ENCODE measurements at places on chromosomes 1 and 21.
A peak's percentile ranks its signal among the peaks of the same experiment; 100 is the strongest.

- no peak for DNase-seq
These were observed 24.1 kb upstream of the LBR start for GRCh38 chr1:225451840-225452515.

DNA sequence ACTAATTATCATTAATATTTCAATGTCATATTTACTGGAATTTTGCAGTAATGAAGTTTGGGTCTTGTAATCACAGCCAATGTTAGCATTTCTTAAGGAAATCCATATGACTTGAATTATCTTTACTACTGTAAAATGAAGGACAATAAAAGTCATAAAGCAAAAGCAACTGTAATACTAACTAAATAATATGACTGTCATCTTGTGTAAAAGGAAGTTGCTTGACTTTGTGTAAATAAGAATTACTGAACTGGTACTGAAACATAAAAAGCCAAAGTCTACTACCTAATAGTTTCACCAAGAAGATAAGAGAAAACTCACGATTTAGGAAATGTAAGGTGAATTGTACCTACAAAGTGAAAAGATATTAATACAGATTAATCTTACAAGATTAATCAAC, 57.5 kb downstream of the ATP6V1G3 start:
- DNase-seq = no peak

DNA sequence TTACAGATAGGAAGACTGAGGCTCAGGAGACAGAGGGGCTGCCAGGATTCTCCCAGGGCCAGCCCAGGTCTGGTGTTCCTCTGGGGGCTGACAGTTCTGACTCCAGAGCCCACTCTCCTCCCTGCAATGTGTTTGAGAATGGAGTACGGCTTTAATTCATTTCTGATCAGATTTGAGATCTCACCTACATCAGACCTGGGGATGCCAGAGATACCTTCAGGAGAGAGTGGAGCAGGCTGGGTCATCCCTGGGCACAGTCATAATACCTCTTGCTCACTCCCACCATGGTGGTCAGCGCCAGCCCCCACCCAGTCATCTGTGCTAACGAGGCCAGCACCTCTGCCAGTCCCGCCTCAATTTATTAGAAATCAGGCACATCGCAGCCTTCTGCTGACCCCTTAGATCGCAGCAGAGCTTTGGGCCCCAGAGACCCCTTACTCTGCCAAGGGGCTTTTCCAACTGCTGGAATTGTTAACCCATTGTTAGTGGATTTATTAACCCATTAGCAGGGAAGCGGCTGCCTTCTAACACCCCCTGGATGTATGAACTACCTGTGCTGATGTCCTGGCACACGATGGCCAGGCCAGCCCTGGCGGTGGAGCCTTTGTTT, 352.1 kb downstream of the MATN1 start:
- no peak for DNase-seq

DNA sequence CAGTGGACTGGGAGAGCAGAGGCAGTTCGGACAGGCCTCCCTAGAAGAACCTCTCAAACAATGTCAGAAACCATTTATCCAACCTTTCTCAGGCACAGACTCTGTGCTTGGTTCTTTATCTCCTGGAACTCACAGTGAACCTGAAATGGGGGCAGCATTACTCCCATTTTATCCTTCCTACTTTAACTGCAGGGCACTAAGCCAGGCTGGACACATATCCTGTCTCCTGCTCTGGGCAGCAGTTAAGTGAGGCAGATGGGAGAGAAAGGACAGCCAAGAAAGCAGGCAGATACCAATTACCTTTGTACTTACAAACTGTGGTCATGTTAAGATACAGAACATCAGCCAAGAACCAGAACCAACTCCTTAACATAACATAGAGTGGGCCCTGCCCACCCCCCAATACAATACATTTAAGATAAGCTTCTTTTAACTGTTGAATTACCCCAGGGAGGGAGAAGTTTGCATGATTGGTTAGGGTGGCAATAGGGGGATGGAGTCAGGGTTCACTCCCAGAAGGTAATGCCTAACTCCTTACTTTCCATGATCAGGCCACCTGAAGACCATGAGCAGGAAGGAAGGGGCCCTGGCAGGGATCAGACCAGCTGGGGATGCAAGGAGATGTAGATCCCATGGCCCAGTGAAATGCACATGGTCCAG, 10.9 kb downstream of the KDF1 start:
- DNase-seq = no peak

- DNase-seq = no peak
These were observed 75.1 kb upstream of the NEGR1 start for GRCh38 chr1:72357411-72357810.

DNA sequence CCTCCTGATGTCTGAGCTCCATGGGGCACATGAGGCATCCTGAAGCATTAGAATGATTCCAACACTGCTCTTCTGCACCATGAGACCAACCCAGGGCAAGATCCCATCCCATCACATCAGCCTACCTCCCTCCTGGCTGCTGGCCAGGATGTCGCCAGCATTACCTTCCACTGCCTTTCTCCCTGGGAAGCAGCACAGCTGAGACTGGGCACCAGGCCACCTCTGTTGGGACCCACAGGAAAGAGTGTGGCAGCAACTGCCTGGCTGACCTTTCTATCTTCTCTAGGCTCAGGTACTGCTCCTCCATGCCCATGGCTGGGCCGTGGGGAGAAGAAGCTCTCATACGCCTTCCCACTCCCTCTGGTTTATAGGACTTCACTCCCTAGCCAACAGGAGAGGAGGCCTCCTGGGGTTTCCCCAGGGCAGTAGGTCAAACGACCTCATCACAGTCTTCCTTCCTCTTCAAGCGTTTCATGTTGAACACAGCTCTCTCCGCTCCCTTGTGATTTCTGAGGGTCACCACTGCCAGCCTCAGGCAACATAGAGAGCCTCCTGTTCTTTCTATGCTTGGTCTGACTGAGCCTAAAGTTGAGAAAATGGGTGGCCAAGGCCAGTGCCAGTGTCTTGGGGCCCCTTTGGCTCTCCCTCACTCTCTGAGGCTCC, 11.1 kb upstream of the RASSF5 start:
- no peak for DNase-seq

DNA sequence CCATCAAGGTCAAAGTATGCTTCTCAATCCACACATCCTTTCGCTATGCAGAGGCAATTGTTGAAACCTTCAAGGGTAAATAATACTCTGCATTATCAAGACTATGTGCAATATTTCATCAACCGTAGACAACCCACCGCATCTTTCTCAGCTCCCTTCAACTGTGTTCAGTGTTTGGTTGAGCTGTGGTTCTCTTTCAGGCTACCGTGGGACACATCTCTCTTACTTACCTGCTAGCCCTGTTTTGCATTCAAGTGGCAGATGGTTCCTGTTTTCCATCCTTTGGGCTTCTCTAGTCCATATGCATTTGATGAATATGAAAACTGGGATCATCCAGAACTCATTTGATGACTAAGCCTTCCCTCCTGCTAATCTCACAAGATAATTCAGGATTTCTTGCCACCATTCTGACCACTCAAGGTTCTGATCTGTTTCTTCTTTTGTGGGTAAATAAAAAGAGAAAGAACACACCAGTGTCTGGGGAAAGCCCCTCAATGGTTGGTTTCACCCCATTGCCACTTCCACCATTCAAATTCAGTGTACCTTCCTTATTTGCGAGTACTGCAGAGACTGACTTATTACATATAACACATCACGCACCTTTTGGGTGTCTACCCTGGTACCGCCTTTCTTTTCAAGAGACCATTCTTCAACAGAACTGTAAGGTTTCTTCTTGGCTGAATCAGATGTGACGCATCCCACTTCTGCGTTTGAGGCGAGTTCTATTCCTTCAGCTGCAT, 61.7 kb downstream of the BACE2 start:
- no peak for DNase-seq

GRCh38 chr21:25350056-25350455, 257.2 kb downstream of the MRPL39 start:
- DNase-seq = peak; percentile 33

- no peak for DNase-seq
These were observed 43.6 kb upstream of the DPH5 start for GRCh38 chr1:101069158-101069557.

DNA sequence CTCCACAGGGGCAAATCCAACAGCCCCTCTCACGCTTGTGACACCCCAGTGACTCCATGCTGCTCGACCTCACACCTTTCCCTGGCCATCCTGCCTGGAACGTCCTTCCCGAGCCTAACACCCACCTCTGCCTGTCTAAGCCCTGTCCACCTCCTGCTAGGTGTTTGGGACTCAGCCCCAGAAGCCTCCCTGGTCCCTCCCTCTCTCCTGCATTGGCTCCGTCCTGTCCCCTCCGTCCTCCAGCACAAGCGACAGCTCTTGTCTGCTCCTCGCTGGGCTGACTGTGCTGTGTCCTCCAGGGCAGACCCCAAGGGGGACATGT, 102.0 kb upstream of the IFFO2 start:
- no peak for DNase-seq

DNA sequence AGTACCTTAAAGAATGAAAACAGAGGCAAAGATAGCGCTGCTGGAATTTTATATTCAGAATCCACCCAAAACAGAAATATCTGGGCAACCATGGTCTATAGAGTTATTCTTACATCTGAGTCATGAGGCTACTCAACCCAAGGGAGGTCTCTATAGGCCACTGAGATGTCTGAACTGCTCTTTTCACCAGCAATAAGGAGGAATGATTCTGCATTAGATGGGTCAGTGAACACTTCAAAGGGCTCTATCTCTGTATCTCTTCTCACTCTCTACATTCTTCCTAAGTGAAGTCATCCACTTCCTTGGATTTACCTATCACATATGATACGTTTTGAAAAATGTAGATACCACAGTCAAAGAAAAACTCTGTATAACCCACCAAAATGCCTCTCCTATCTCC, 90.2 kb upstream of the NGF start:
- DNase-seq = no peak

DNA sequence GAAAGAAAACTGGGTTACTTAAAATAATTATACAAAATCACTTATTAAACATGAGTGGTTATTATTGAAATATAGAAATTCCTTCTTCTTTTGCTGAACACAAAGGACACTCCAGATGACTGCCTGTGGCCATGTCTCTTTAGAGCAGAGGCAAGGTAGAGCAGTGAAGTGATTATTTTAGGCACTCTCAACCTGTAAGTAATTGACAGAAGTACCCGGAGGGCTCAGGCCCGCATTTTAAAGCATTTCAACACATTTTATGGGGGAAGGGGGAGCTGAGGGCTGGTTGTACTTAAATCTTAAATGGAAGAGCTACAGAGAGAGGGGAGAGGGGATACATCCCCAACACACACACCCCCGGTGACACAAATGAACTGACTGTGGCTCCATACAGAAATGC, 10.2 kb downstream of the OSCP1 start:
- no peak for DNase-seq

Data from stimulated activated CD4-positive, alpha-beta T cell treated with anti-CD3 and anti-CD28 coated beads, Interleukin-12 subunit alpha, Interleukin-12 subunit beta, amount 100 ng/mL, for 48 hours (primary cell).